ENCODE measurements at places on chromosomes 11 and 22.

GRCh38 chr22:24507716-24508115, 12.6 kb downstream of the UPB1 start:
- DNase-seq, result no peak

DNA sequence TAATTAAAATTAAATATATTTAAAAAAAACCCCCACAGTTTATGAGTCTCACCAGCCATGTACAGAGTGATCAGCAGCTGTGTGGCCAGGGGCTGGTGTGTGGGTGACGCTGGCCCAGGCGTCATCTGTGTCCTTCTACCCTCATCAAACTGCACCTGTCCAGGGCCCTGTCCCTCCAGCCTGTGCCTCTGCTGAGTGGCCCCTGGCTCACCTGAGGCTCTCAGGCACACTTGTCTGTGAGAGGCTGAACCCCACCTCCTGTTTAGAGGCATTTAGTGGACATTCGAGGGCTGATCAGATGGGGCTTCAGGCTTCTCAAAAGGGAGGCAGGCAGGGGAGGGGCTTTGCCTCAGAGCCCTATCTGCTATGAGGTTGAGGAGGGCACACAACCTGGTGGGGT, 29.9 kb upstream of the SMIM38 start:
- no peak for DNase-seq

GRCh38 chr22:29244785-29245625, 22.8 kb downstream of the RHBDD3 start:
- DNase-seq, result no peak

DNA sequence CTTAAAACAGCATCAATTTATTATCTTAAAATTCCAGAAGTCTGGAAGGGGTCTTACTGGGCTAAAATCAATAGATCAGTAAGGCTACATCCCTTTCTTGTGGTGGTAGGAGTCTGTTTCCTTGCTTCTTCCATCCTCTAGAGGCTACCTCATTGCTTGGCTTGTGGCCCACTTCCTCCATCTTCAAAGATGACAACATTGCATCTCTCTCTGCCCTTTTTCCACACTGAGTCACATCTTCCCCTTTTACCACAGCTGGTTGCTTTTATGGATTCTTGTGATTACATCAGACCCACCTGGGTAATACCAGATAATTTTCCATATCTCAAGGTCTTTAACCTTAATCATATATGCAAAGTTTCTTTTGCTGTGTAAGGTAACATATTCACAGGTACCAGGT, 60.9 kb downstream of the GRIA4 start:
- DNase-seq, result no peak

DNA sequence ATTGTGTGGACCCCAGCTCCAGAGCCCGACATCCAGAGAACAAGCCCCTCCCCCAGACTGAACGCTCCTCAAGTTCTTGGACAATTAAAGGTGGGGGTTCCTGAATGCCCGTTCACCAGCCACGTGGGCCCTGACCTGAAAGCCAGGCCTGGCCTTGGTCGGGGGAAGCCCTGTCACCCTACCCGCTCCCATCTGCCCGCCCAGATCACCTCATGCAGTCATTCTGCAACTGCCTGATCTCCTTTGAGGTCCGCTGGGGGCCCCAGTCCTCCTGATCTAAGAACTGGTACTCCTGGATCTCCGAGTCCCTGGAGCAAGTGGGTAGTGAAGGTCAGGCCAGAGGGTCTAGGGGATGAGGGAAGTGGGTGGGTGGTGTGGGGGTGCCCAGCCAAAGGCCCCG, 9.1 kb upstream of the NAALADL1 start:
- no peak for DNase-seq

GRCh38 chr11:12999597-12999996, 9.5 kb upstream of the RASSF10 start:
- no peak for DNase-seq

GRCh38 chr11:35850191-35850590, 93.7 kb upstream of the LDLRAD3 start:
- DNase-seq, result no peak

DNA sequence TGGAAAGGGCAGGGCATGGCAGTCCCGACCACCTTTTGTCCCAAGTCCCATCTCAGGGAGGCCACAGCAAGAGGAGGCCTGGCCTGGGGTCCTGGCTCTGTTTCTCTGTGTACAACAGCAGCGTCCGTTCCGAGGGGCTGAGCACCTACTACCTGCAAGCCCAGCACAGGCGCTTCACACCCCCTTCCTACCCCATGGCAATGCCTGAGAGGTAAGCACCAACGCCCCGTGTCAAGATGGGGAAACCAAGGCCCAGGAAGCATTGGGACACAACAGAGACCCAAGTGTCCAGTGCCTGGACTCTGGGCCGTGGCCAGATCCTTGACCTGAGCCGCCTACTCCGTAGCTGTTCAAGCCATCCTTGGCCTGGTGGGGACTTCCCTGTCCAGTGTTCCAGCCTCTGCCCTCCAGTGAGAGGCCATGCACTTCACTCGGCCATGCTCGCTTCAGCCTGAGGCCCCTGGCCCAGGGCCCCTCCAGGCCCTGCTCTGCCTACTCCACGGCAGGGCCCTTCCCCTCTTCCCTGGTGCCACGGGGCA, 14.3 kb upstream of the TCF20 start:
- no peak for DNase-seq

- DNase-seq, result no peak
Measured at GRCh38 chr22:26570115-26570514, 19.8 kb downstream of the TPST2 start.

DNA sequence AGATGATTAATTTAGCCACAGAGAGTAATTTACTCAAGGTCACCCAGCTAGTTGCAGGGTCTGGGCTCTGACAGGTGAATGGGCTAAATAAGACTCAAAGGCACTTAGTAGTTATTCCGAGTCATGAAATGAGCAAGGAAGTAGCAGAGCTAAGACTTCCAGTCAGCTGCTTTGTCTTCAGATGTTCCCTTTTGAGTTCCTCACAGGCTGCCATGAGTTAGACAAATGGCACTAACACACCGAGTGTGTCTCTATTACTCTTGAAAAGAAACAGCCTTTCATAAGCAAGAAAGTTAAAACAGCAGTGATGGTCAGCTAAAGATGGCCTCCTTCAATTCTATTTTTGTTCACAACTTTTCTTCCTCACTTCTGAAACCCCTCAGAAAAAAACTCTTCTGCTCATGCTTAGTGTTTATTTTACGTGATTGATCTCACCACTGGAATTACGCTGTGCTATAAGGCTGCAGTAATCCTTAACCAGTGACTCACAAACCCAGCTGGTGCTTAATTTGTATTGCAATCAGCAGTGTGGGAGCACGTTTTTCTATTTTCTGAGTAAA, 389.1 kb downstream of the AASDHPPT start:
- DNase-seq, result no peak

DNA sequence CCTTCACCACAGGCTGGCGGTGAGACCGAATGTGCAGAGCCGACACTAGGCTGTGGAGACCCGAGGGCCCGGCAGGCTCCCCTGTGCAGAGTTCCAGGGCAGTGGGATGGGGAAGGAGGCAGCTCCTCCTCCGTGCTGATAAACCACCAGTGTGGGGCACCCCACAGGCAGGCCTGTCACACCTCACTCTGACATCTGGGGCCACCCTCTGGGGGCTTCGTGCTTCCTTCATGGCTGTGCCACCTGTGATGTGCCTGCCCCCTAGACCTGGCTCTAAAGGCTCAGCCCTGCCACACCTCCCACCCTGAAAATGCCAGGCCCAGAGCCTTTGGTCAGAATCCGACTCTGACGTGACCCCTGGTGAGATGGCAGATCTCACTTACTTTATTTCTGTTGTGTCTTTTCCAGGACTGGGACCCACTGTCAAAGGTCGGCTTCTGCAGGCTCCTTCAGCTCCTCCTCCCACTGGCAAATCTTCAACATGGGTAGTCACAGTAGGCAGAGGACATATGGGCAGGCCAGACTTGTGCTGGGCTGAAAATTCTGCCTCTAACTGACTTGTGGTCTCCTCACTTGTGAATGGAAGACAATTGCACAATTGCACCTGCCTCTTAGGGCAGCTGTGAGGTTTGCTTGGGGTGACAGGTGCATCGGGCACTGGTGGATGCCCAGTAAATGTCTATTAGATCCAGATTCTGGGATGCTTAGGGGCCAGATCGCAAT, 46.2 kb upstream of the TSKU start:
- no peak for DNase-seq

- no peak for DNase-seq
Measured at GRCh38 chr11:115379528-115379927, 124.7 kb downstream of the CADM1 start.

- DNase-seq, result no peak
Measured at GRCh38 chr11:117872975-117873827, 3.3 kb downstream of the FXYD6 start.

DNA sequence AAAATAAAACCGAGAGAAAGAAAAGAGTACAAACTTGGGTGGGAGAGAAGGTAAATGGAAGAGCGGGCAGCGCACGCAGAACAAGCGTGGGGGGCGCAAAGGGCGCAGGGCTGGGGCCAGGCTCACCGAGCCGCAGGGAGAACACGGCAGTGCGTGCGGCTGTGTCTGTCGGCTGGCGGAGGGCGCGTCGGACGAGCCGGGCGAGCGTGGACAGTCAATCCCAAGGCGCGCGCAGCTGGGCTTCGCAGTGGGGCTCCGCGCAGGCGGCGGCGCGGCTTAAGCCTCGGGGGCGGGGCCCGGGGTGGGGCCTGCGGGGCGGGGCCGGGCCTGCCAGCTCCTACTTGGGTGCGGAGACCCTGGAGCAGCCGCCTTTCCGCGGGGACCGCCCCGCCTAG, at the start of gene UCP2:
Gene UCP2, minus strand, starts transcription at position 249 of the 395 bp plus-strand sequence. CDS start 4,465 bp downstream, outside the sequence.
- DNase-seq, result no peak

- DNase-seq, result no peak
Measured at GRCh38 chr11:63019506-63019905, 3.9 kb upstream of the SLC22A8 start.

- no peak for DNase-seq
Measured at GRCh38 chr11:3121416-3121815, 43.7 kb downstream of the OSBPL5 start.

- no peak for DNase-seq
Measured at GRCh38 chr11:17528181-17528691, 16.0 kb downstream of the USH1C start.

DNA sequence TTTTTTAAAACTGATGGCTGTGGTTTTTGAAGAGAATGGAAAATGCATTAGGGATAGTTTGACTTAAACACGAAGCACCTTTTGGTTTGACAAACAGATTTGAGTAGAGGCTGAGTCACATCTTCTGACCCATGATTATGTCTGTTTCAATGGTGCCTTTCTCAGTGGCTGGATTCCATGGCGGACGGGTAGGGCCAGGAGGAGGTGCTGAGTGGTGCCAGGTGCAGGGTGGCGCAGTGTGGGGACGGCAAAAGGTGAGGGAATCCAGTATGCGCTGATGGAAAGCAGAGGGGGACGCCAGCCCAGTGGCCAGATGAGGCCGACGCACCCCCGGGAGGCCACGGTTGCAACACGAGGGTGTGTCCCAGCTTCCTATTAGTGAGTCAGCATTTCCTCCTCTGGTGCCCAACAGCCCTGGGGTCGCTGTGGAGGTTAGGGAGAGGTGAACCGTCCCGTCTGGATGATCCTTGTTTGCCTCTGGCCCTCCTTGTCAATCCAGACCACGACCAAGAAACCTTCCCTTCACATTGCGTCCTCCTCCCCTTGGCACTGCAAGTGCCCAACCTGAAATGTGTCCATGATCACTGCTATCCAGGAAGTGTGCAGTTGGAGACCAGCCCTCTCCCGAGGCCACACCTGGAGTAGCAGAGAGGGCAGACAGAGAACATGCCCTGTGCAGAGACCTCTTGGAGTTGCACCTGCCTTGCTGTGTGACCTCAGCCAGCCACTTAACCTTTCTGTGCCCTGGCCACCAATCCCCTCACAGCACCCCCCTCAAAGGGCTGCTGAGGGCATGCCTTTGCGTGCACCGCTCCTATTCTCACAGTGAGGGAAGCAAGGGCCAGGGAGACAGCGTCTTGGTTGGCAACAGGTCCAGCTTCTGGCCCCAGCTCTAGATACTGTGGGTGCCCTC, 32.5 kb upstream of the ATXN10 start:
- no peak for DNase-seq

GRCh38 chr11:8392886-8393285, 129.2 kb upstream of the LMO1 start:
- no peak for DNase-seq

All from AG09309 (cell line).